ENCODE measurements at places on chromosomes 3 and 15.

- no peak for DNase-seq
Observed at GRCh38 chr3:54167999-54168398, 45.6 kb downstream of the CACNA2D3 start.

DNA sequence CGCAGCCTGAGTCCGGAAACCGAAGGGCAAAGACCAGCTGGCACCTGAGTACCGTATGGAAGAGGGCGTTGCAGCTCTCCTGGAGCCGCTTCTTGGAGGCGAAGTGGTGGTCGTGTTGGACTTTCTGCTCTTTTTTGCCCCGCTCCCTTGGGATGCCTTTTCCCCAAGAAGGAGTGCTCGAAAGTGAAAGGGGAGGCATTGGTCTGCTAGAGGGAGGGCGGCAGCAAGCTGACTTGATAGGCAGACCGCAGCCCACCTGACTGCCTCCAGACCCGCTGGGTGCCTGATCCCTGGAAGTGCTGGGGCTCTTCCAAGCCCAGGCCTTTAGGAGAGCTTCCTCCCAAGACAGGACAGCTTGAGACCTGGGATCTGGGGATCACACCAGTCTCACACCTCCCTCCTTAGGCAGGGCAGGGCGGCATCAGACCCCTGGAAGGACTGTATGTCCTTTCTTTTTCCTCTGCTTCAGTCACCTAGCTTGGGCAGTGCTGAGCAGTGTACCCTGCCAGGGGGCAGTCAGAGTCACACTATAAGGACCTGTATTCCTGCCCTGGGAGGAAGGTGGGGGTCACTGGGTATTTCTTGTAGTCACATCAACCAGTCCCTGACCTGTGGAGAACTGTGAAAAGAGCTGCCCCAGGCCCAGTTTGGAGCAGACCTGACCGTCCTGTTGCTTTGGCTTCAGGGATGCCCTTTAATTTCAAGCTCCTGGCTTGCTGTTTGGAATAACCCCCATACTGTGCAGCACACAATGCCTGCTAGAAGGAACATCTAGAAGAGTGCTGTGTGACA lies 2.1 kb downstream of the ACVR2B start:
- DNase-seq: no peak

- no peak for DNase-seq
Observed at GRCh38 chr3:12885583-12885930, 44.2 kb upstream of the RPL32 start.

DNA sequence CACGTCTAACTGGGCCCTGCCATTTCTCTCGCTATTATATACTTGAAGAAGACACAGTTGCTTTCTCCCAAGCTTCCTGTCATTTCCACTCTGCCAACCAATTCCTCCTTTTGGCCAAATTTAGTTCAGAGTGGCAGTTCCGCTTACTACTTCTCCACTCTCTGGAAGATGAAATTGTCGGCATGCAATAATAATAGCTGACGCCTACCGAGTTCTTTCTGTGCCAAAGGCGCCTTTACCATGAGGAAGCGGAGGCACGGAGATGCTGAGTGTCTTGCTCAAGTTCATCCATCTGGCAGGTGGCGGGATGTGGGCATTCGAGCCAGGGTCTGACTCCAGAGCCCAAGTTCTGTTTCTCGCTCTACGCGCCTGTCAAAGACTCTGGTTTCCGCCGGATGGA lies 14.6 kb upstream of the NRROS start:
- DNase-seq: no peak

DNA sequence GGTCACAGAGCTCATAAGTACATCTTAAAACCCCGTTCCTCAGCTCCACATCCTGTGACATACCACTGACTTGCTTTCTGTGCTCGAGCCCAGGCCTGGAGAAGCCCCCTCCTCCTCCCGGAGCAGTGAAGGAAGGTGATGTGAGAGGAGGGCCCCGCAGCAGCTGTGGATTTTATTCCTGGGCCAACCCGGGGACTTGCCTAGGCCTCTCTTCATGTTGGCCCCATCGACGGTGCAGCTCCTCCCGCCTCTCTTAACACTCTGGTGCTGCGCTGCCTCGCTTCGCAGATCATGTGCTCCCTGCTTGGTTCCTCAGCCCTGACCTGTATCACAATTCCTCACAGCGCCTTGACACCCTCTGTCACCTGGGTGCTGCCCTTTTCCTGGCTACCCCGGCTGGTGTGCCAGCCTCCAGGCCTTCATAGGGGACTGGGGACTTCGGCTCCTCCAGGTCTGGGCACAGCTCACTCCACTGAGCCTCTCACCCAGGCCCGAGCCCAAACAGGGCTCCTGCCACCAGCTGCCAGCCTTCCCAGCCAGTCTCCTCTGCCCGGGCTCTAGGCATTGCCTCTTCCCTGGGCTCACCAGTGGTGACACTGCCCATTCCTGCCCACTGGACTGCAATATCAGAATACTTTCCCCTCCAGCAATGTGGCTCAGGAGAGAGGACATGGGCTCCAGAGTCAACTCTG lies 21.5 kb downstream of the MAGEF1 start:
- no peak for DNase-seq

DNA sequence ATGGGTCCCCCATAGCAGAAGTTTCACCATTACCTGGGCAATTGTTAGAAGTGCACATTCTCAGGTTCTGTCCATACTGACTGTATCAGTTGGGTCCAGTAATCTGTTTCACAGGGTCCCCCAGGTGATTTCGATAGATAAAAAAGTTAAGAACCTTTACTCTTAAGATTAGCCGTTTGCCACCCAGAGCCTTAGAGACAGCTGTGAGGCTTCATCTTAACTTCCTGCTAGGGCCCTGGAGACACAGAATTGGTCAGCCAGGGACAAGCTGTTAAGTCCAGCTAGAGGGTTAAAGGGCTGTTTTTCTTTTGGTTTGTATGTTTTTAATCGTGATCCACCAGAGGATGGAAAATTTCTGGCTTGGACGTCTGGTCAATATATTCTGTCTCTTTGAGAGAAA lies 6.7 kb downstream of the FAM162A start:
- no peak for DNase-seq

DNA sequence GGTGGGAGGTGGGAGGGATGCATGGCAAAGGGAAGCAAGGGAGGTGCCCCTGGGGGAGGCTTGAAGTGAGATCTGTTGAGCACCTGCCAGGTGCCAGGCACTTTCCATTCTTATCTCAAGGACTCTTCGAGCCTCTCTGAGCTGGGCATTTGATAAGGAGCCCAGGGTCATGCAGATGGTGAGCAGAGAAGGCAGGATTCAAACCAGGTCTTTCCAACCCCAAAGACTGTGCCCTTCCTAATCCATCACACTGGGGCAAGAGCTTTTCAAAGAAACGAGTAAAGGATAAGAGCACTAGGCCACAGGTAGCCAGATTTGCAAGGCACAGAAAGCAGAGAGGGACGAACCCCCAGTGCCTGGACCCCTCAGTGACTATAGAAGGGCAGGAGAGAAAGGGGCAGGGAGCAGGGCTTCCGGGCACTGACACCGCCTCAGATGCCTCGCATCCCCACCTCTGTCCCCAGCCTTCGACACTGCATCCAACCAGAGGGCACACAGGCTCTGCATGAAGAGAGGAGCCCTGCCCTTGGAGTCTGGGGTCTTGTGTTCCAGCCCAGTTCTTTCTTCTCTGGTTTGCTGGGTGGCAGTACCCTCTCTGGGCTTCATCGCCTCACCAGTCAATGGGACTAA lies 21.0 kb downstream of the IGDCC4 start:
- no peak for DNase-seq

DNA sequence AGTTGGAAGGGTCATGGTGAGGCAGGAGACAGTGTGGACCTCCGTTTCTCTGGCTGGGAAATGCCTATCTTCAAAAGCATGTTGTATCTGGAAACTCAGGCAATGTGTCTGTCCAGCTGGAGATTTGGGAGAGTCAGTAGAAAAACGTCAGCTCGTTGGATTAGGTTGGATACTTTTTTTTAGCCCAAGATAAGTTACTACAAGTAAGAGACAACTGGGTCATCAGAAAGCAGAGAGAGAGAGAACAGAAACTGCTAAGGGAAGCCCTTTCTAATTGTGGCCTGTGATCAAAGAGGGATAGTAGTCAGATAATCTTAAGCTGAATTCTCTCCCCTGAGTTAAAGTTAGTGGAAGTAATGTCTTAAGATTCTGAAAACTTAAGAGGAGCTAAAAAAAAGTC lies 78.9 kb upstream of the ZNF280D start:
- DNase-seq: no peak

All from CD8-positive, alpha-beta memory T cell (primary cell).